ENCODE measurements at places on chromosomes 5 and 9.

DNA sequence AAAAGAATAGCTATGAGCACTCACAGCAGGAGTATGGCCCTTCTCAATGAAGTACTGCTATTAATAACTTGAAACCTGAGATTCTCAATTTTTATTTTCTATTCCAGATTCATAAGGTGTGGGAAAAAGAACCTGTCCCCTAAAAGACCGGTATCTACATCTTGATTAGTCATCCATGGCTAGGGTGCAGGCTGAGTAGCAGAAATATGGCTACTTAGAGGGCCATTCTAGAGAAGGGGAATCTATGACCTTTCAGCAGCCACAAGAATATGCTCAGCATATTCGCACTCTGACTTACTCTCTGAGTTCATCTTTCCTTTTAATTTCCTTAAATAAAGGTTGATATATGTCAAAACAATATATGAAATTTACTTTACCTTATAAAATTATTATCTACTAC lies 27.7 kb downstream of the WDR36 start:
- no peak for DNase-seq

DNA sequence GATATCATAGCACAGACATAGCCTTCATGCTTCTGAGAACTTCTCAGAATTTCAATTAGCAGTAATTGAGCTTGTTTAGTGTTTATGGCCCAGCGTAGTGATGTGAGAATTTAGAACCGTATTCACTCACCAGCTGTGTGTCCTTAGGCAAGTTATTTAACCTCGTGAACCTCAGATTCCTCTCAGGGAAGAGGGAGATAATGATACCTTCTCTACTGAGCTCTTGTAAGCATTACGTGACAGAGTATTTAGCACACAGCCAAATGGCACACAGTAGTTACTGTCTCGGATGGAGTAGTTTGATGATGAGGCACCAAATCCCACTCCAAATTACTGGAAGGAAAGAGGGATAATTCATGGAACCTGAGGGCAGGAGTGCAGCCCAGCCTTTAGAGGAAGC lies 429.3 kb downstream of the CCDC171 start:
- no peak for DNase-seq

GRCh38 chr9:87812375-87813118 lies 70.1 kb upstream of the SPATA31E1 start:
- DNase-seq: no peak

GRCh38 chr5:149614034-149614907 lies 33.0 kb downstream of the ARHGEF37 start:
- DNase-seq: no peak

- DNase-seq: no peak
Observed at GRCh38 chr9:6944896-6945295, 187.1 kb downstream of the KDM4C start.

- DNase-seq: no peak
Observed at GRCh38 chr9:18688581-18689565, 214.9 kb downstream of the ADAMTSL1 start.

All from NCI-H1092 (cell line).